ENCODE measurements at places on chromosomes 7 and 10.
A peak's percentile ranks its signal among the peaks of the same experiment; 100 is the strongest.

DNA sequence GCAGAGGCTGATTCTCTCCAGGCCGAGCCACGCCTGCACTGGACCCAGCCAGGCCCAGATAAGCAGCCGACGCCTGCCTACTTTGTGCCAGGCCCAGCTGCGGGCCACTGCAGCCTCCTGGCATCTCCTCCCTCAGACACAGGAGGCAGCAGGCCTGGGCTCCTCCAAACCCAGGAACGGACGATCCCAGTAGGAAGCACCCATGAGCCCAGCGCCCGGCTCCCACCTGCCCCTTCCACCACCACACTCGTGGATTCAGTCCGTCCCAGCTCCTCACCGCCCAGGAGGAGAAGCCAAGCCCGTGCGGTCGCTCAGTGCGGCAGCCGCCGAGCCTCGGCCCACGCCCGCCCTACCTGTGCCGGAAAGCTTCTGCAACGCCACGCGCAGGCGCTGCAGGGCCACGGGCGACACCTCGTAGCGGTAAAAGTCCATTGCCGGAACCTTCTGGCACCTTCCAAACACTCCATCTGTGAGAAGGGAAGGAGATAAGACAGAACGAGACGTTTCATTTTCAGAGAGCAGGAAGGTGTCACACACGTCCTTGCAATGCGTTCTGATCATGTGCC lies 271.1 kb downstream of the PTPRN2 start:
- no peak for DNase-seq

DNA sequence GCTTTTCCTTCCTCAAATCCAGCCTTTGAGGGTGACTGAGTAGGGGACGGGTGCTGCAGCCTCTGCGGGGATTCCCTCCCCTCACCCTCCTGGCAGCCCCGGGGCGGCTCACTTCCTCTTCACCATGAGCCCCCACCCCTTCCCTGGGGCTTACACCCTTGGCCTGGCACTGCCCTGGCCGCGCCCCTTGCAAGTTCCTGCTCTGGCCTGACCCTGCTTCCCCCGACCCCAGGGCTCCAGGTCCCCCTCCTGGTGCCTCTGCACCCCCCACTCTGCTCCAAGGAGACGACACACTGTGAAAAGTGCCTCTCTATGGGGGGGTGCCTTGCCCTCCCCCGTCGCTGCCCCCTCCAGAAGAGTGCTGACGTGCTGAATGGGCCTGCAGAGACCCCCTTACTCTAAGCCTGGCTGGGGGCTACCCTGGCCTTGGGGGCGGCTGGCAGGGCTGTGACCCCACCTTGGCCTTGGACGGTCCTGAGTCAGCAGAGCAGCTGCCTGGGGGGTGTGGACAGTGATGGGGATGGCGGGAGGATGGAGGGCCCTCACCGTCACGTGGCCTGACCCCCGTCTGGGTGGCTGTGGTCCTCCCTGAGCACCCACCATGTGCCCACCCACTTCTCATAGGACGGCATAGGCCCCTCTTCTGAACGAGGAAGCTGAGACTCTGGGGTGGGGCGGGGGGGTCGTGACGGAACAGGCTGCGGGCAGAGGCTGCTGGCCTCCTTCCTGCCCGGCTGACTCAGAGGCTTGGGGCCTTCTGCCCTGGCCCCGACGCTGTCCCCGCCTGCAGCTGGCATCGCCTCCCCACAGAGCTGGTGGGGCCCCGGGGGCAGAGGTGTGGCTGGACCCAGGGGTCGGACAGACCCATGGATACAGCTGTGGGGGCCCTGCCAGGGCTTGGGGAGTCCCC lies 9.8 kb downstream of the LFNG start:
- peak; percentile 64 for DNase-seq

DNA sequence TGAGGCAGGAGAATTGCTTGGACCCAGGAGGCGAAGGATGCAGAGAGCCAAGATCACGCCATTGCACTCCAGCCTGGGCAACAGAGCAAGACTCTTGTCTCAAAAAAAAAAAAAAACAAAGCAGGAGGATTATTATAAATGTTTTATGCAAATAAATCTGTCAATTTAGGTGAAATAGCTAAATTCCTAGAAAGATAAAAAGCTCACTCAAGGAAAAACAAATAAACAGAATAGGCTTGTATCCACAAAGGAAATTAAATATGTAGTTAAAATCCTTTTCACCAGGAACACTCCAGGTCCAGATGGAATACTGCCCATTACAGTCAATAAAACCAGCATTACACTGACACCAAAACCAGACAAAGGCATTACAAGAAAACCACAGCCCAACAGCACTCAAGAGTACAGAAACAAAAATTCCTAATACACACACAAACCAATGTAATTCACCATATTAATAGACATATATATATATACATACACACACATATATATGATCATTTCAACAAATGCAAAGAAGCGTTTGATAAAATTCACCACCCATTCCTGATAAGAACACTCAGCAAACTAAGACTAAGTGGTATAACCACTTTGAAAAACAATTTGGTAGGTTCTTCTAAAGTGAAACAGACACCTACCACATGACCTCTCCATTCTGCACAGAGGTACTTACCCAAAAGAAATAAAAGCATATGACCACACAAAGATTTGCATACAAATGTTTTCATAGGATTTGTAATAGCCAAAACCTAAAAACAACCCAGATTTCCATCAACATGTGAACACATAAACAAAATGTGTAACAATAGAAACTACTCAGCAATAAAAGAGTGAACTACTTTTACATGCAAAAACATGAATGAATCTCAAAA lies 38.8 kb downstream of the ABI1 start:
- no peak for DNase-seq

DNA sequence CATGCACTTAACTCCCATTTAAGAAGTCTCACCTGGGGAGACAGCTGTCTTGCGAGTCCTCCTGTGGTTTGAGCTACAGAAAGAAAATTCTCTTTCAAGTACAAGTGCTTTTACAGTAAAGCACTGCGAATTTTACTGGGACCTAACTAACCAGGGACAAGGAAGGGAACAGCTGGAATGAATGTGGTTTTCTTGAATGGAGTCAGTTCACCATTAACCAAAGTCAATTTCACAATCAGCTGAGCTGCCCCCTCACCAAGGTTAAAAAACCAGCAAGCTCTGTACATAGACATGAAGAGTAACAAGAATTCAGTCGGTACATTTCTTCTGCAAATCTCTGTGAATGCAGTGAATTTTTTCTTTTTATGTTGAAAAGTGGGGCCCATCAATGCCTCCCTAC lies 56.3 kb downstream of the GFRA1 start:
- DNase-seq, result no peak

DNA sequence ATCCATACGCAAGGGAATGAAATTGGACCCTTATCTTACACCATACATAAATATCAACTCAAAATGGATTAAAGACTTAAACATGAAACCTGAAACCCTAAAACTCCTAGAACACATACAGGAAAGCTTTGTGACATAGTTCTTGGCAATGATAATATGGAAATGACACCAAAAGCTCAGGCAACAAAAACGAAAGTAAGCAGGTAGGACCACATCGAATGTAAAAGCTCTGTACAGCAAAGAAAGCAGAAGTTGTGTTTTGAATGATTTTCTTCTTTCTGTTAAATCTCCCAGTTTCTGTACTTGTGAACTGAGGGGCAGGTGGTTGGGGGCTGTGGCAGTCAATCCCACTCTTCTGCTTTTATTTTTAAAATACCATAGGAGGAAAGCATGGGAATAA lies 368.4 kb upstream of the PODXL start:
- no peak for DNase-seq

DNA sequence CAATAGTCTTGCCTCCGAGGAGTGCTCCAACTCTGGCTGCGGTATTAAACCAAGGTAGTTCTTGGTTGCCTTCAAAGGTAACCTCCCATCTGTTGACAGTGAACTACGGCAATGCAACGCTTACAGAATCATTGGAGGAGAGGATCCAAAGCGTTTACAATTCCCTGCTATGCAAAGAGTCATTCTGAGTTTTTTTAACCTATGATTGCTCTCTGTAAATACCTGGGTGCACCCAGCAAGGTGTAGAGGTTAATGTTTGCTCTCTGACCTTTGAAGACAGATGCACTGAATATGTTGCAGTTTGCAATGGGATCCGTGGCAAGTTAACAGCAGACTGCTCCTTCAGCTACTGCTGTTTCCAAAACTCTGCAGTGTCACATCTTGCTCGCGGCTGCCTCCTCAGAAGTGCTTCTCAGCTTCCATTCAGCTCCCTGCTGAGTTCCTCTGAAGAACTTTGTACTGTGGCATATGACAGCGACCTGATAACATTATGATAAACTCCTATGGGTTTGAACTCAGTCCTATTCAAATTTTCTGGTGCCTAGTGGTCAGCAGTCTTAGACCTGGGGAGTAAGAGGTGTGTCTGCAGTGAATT lies 29.0 kb downstream of the KIAA1217 start:
- DNase-seq, result no peak

DNA sequence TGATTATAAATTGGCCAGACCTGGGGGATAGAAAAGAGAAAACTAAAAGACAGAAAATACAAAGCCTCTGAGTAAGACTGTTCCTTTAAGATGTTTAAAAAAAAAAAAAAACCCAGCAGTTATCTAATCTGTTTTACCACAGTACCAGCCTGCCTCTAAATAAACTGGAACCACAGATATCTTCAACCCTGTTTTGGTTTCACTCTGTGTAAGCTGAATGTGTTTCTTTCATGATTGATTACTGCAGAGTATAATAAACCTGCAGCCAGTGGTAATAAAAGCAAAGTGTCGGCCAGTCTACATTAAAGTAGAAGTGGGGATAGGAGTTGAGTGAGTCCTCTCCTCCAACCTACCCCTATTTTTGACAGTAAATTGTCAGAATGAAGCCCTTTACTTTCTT lies 40.6 kb downstream of the MGAM2 start:
- DNase-seq, result no peak

- DNase-seq, result no peak
These were observed 266.8 kb upstream of the STEAP1 start for GRCh38 chr7:89887489-89887888.

GRCh38 chr7:44736896-44737295 lies 11.8 kb upstream of the ZMIZ2 start:
- DNase-seq, result no peak

DNA sequence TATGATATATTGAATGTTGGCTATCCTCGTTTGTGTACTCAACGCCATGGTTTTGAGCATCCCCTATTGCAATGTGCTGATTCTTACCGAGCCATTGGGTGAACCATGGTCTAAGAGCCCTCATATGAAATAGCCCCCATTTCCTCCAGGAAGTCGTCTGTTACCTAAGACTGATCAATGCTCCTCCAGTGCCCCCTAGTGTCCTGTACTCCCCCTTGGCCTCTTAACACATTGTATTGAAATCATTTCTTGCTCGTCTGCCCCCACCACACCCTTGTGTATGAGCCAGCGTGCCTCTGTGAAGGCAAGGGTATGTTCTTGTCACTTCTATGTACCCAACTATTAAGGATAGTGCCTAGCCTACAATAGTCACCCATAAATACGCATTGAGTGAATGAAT lies 11.2 kb upstream of the SLC35B4 start:
- DNase-seq, result peak; percentile 74

- DNase-seq, result no peak
These were observed 138.2 kb upstream of the ADO start for GRCh38 chr10:62666275-62666674.

- no peak for DNase-seq
These were observed 99.7 kb downstream of the BMPR1A start for GRCh38 chr10:86856156-86856555.

GRCh38 chr7:133489906-133490305 lies 237.0 kb downstream of the EXOC4 start:
- DNase-seq, result no peak

GRCh38 chr10:1206101-1206500 lies 149.9 kb downstream of the WDR37 start:
- DNase-seq, result no peak

DNA sequence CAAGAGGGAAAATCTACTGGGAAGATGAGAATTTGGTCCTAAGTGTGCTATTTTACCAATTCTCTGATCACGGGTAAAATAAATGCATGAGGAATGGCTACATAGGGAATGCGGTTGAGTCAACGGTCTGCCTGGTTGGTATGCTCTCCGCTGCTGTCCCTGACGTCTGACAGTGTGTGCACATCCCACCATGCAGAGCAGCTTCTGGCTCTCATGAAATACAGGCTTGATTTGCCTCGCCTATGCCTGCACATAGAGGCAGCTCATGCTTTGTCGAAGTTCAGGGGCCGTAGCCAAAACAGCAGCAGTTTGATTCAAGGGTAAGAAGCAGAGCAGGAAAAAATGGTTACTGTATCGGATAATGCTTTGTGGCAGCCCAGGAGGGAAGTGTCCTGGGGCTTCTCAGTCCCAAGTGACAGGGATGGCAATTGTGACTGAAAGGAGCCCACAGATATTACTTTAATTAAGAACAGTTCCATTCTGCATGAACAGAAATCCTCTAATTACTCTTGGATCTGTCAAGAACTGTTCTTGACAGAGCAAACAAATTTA lies 268.4 kb upstream of the SLC26A5 start:
- DNase-seq, result no peak

DNA sequence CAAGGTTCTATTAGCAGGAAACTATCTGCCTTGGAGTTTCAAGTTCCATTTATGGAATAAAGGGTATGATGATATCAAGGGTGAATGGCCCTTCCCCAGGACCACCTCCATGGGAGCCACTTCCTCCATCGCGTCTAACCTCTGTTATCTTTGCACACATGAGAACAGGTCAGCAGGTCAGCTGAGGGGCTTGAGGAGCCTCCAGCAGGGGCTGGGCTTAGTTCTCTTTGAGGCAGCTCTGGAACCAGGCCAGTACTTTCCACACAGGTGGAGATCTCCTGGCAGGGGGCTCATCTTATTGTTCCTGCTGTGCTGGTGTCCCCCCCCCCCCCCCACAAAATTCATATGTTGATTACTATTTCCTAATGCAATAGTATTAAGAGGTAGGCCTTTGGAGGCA lies 472.2 kb upstream of the ZMIZ1 start:
- DNase-seq, result no peak

DNA sequence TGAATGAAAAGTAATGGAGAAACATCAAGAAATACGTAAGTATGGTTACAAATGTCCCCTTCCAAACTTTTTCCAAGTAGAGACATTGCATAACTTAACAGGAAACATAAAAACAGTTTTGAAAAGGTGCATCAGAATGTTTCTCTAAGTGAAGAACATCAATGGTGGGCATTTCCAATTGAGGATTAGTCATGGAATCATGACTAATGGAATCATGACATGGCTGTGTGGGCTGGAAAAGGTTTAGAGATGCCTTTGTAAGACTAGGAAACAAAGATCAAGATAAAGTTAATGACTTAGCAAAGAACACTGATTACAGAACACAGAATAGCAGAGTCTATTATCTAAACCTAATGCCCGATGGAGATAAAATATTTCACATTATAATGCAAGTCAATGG lies 272.0 kb downstream of the HPSE2 start:
- DNase-seq, result no peak

- peak; percentile 10 for DNase-seq
These were observed 1.0 kb upstream of the ZNF800 start for GRCh38 chr7:127393368-127394058.

DNA sequence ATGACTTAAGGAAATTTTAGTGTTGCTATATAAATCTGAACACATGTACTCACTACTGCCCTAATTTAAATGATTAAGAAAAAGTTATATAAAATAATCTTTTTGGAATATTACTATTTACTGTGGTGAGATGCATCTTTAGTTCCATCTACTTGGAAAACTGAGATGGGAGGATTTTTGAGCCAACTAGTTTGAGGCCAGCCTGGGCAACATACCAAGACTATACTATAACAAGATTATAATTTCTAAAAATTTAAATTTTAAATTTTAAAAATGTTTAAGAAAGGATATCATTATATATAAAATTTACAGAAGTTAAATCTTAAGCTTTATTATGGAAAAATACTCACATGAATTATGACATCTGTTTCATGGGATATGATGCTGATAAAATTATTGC lies 530.8 kb upstream of the IGFBP3 start:
- DNase-seq, result no peak

- no peak for DNase-seq
These were observed 19.7 kb downstream of the MBL2 start for GRCh38 chr10:52752801-52753445.

Data from lung microvascular endothelial cell (primary cell).